ENCODE measurements at places on chromosomes 16 and 17. TPM values are rescaled to one million over a fixed set of nuclear protein-coding genes. Genes with fewer than 3 reads are reported as not detected.

ANKRD13B gene
- 11.9 TPM for total RNA-seq

CLDN7 gene
- 40.8 TPM for total RNA-seq

DNA sequence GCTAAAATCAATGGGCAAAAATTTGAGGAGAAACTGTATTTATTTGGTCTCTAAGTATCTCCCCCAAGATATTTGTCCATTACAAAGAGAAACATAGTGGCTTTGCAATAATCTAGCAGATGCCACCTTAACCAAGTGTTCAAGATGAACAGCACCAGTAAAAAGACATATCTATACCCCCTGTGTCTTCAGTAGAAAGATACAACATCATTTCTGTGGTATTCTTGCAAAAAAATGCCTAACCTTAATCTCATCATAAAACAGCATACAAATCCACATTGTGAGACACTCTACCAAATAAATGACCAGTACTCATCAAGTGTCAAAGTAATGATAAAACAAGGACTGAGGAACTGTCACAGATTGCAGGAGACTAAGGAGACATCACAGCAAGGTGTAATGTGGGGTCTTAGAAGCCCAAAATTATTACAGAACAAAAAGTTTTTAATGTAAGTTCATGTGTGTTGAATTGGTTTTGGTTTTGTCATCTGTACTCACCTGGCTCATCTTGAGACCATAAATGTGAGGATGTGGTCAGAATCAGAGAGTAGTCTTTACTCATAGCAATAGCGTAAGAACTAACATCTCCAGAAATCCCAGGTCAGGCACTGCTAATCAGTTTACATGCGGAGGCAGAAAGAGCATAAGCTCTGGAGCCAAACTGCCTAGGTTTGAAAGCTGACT is 77.2 kb downstream of the AATF start:
- no peak for DNase-seq

GRCh38 chr16:23836404-23837311 is 875 bp downstream of the PRKCB start:
- DNase-seq: peak; percentile 82

- no peak for DNase-seq
Measured at GRCh38 chr17:76485569-76485968, 15.7 kb downstream of the RHBDF2 start.

DNA sequence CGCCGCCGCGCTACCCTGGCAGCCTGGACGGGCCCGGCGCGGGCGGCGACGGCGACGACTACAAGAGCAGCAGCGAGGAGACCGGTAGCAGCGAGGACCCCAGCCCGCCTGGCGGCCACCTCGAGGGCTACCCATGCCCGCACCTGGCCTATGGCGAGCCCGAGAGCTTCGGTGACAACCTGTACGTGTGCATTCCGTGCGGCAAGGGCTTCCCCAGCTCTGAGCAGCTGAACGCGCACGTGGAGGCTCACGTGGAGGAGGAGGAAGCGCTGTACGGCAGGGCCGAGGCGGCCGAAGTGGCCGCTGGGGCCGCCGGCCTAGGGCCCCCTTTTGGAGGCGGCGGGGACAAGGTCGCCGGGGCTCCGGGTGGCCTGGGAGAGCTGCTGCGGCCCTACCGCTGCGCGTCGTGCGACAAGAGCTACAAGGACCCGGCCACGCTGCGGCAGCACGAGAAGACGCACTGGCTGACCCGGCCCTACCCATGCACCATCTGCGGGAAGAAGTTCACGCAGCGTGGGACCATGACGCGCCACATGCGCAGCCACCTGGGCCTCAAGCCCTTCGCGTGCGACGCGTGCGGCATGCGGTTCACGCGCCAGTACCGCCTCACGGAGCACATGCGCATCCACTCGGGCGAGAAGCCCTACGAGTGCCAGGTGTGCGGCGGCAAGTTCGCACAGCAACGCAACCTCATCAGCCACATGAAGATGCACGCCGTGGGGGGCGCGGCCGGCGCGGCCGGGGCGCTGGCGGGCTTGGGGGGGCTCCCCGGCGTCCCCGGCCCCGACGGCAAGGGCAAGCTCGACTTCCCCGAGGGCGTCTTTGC is 3.1 kb downstream of the HIC1 start:
- DNase-seq: peak; percentile 87

DNA sequence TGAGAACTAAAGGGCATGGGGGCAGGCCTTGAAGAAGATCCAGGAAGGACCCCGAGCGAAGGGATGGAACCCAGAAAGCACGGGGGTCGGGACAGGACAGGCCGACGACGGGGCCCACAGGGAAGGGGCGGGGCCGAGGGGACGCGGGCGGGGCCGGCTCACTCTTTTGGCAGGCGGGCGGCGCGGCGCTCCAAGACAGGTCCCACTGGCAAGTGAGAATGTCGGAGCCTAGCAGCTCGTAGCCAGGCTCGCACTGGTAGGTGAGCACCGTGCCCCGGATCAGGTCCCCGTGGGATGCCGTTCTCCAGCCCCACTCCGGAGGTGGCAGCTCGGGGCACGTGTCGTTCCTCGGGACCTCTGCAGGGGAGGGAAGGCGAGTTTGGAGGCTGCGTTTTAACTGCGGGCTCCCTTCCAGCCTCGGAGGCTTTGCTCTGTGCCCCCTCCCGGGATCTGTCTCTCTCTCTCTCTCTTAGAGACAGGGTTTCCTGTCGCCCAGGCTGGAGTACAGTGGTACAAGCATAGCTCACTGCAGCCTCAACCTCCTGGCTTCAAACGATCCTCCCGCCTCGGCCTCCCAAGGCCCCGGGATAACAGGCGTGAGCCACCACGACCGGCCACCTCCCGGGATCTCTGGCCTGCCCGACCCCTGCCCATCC is 13.7 kb upstream of the CDIPT start:
- DNase-seq: peak; percentile 91

DNA sequence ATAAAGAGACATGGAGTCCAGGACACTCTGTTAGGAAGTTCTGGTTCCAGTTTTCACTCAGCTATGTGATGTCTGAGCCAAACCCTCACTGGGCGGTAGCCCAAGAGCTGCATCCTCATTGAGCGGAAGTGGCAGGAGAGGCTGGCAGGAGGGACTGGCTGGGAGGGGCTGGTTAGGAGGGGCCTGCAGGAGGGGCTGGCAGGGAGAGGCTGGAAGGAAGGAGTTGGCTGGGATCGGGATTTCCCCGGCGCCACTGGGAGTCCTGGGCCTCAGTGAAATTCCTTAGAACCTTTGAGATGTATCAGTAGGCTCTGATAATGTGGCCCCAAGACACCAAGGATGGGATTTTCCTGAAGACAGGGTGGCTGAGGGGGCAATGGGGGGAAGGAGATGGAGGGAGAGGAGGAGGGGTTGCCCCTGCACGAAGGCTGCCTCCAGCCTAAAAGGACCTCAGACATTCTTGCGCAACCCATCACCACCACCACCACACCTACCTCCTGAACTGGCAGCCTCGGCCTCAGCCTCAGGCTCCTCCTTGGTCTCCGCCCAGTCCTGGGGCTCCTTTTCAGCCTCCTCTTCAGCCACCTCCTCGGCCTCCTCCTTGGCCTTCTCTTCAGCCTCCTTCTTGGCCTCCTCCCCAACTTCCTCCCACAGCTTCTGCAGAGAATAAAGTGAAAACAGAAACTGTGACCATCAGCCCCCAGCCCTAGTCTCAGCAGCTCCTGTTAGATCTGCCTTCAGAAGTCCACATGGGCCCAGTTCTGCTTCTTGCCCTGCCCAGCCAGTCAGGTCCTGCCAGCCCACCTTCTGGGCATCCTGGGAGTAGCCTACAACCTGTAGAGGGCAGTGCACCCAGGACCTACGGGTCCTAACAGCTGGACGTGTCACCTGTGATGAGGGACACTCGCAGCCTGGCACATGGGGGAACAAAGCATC is 31.7 kb downstream of the CNGB1 start:
- DNase-seq: peak; percentile 64

DNA sequence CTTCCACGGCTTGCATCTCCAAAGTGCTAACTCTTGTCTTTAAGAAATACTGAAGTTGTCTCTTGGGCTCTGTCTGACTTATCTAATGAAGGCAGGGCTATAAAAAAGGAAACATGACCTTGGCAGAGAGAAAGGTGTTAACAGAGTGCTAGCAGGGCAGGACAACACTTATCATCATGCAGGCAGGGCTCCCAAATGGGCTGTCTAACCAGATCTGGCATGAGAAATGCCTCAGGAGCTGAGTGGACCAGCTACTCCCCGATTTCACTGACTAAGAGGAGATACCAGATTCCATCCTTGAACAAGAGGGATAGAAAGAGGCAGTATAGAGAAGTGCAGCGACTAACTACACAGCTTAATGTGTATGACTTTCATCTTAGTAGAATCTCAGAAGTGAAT is 32.6 kb downstream of the PMP22 start:
- DNase-seq: no peak

DNA sequence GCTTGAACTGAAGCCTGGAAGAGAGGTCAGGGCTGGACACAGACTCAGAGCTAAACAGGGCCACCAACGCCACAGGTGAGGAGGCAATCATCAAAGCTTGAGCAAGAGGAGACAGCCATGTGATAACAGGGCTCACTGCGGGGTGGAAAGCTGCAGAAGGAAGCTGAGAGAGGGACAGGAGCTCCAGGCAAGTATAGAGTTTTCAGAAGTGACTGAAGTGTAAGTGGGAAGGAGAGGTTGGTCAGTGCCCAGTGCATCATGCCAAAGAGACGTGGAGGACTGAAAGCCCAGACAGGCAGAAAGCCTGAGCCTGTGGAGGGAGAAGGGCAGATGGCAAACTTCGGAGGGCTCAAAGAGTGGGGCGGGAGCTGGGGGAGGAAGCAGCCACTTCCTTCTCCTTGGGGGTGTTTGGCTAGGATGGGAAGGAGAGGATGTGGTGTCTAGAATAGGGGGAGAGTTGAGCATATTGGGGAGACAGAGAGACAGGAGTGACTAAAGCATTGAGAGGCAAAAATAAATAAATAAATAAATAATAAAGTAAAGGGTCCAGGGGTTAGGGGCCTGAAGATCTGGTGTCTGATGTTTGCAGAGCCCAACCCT is 2.6 kb downstream of the KIFC3 start:
- peak; percentile 19 for DNase-seq

AURKB gene
- 209 TPM for total RNA-seq

DNA sequence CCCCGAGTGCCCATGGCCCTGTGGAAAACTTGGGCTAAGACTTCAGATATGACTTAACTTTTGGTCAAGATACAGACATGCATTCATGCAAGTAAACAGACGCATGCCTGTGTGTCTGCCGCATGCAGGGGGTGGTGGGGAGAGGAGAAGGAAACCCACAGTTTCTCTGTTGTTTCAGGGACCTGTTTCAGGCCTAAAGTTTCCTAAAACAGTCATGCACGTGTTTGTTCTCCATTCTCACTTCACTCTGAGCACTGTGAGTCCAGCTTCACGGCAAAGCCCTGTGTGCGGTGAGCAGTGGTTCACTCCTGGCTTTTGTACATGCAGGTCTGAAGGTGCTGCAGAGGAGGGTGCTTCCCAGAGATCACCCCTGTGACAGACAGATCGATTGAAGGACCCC is 158.7 kb downstream of the FOXL1 start:
- DNase-seq: no peak

GRCh38 chr17:13518261-13519000 is 83.3 kb downstream of the HS3ST3A1 start:
- DNase-seq: no peak

All from H7 (cell line).